ENCODE measurements at places on chromosomes 7 and 10.

DNA sequence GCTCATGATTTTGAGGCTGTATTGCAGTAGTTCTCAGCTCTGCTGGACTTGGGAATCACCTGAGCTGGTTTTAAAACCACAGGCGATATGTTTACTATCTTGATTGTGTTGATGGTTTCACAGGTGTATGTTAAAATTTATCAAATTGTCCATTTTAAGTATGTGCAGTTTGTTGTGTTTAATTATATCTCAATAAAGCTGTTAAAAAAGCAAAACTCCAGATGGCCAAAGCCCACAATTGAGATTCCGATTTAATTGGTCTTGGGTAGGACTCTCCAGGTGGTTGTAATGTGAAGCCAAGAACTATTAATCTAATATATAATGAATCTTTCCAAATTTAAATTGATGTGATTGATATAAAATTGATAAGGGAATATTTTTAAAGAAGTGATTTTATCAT lies 48.6 kb downstream of the NRCAM start:
- DNase-seq = no peak

GRCh38 chr10:126042354-126042753 lies 146.0 kb downstream of the FANK1 start:
- no peak for DNase-seq

DNA sequence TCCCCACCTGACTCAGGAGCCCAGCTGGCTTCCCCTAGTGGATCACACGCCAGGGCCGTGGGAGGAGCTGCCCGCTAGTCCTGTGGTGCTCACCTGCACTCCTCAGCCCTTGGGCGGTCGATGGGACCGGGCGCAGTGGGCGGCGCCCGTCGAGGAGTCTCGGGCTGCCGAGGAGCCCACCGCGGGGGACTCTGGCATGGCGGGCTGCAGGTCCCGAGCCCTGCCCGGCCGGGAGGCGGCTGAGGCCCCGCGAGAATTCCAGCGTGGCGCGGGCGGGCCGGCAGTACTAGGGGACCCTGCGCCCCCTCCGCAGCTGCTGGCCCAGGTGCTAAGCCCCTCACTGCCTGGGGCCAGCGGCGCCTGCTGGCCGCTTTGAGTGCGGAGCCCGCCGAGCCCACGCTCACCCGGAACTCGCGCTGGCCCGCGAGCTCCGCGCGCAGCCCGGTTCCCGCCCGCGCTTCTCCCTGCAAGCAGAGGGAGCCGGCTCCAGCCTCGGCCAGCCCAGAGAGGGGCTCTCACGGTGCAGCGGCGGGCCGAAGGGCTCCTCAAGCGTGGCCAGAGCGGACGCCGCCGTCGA lies 367.9 kb downstream of the TYW1 start:
- no peak for DNase-seq

DNA sequence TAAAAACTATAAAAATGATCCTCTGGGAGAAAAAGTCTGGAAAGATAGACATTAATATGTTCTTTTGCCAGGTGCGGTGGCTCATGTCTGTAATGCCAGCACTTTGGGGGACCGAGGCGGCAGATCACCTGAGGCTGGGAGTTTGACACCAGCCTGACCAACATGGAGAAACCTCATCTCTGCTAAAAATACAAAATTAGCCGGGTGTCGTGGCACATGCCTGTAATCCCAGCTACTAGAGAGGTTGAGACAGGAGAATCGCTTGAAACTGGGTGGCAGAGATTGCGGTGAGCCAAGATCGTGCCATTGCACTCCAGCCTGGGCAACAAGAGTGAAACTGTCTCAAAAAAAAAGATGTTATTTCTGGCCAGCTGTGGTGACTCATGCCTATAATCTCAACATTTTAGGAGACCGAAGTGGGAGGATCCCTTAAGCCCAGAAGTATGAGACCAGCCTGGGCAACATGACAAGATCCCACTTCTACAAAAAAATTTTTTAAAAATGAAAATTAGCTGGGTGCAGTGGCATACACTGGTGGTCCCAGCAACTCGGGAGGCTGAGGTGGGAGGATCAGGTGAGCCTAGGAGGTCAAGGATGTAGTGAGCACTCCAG lies 101.9 kb upstream of the LRRN3 start:
- DNase-seq = no peak

GRCh38 chr7:24720283-24720682 lies 37.0 kb downstream of the GSDME start:
- DNase-seq = no peak

- no peak for DNase-seq
Observed at GRCh38 chr10:93589648-93590562, 11.1 kb downstream of the RBP4 start.

- no peak for DNase-seq
Observed at GRCh38 chr10:92470026-92470425, 103.9 kb downstream of the IDE start.

DNA sequence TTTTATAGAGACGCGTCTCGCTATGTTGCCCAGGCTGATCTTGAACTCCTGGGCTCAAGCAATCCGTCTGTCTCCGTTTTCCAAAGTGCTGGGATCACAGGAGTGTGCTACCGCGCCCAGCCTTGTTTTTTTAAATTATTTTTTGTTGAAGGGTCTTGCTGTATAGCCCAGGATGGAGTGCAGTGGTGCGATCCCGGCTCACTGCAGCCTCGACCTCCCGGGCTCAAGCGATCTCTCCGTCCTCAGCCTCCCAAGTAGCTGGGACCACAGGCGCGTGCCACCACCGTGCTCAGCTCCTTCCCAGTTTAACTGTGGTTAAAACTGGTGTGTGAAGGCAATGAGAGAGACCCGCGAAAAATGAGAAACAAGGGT lies 11.0 kb upstream of the HNRNPF start:
- DNase-seq = no peak

- DNase-seq = no peak
Observed at GRCh38 chr7:66070222-66070621, 5.4 kb upstream of the ASL start.

DNA sequence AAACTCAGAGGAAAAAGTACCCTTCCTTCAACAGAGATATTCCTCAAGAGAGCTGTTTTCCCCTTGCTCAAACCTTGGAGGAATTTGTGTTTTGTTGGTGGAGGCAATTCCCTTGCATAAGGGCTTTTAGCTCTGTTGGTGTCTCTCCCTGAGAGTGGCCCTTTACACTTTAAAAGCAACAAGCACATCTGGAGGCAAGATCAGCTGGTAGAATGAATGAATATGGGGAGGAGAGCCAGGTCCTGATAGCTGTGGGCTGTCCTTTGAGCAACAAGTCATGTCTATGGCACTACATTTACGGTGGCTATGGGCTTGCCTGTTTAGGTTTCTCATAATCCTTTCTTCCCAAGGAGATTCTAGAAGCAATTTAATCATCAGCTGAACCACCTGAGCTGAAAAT lies 384.0 kb downstream of the SORCS3 start:
- no peak for DNase-seq

- no peak for DNase-seq
Observed at GRCh38 chr10:86387178-86387794, 20.7 kb upstream of the GRID1 start.

DNA sequence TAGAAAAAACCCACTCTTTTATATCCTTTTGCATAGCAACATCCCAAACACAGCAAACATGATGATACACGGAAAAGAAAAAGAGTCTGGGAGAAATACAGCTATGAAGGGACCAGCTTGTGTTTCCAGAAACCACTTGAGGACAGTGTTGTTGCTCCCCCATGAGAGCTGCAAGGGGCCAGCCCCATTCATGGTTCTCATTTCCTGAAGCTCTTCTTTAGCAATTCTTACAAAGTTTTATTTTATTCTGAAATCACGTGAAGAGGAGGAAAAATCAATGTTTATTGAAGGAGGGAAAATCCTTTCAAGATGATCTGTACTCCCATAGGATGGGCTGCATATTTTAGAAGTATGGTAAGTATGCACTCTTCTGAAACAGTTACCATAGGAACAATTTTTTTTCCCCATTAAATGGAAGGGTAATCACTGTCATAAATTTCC lies 17.5 kb upstream of the PRTFDC1 start:
- DNase-seq = no peak
